CD4-positive, alpha-beta memory T cell (primary cell): ENCODE measurements at places on chromosomes 3 and 15. TPM values are rescaled to one million over a fixed set of nuclear protein-coding genes. Genes with fewer than 3 reads are reported as not detected.

GRCh38 chr3:23704298-23704697, 101.5 kb upstream of the UBE2E1 start:
- H3K36me3 ChIP-seq, result no peaks in the 10 kb centered on the region
- H3K27ac ChIP-seq, result no peak overlapping the region
- no peak for DNase-seq
- H3K4me3 ChIP-seq, result no peak overlapping the region

DNA sequence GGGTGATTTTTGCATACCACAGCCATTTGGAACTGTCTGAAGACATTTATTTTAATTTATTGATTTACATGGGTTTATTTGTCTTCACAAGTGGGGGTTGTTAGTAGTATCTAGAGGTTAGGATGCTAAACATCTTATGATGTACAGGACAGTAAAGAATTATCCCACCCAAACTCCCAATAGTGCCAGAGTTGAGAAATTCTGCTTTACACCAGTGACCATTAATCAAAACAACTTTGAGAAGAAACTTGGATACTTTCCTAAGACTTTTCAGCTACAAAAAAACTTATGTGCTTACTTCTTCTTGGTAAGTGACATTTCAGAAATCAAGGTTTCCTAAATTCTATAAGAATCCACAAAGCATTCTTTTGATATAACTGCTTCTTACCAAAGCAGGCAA, 156.7 kb downstream of the SUCLG2 start:
- H3K27me3 ChIP-seq, result no peaks in the 10 kb centered on the region
- DNase-seq, result no peak
- H3K4me1 ChIP-seq, result no peaks in the 10 kb centered on the region
- no peak overlapping the region for H3K27ac ChIP-seq

DNA sequence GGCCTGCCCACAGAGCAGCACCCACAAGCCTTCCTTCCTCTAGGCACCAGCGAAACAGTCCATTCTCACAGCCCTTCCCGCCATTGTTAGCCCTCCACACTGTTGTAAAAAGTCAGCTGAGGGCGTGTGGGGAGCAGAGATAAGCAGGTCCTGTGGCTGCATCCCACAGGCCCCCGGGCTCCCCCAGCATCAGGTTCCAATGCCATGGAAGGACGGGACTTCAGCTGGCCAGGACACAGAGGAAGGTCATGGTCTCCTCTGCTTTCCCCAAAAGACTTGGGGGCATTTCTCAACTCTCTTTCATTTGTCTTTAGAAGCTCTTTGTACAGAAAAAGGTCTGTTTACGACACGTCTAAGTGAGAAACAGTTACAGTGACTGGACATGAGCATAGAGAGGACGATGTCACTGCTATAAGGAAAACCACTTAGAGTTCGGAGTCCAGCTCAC, 85.2 kb upstream of the HERC1 start:
- no peak overlapping the region for H3K27ac ChIP-seq
- H3K27me3 ChIP-seq, result no peaks in the 10 kb centered on the region
- no peak for DNase-seq
- H3K36me3 ChIP-seq, result no peaks in the 10 kb centered on the region
- no peak overlapping the region for H3K4me3 ChIP-seq

- no peak overlapping the region for H3K4me3 ChIP-seq
- H3K27me3 ChIP-seq, result no peaks in the 10 kb centered on the region
- no peaks in the 10 kb centered on the region for H3K36me3 ChIP-seq
- no peak overlapping the region for H3K27ac ChIP-seq
Observed at GRCh38 chr3:157501863-157502262, 1.4 kb downstream of the VEPH1 start.

- H3K27ac ChIP-seq, result no peak overlapping the region
- H3K27me3 ChIP-seq, result no peaks in the 10 kb centered on the region
- DNase-seq, result no peak
- H3K4me3 ChIP-seq, result no peak overlapping the region
- no peaks in the 10 kb centered on the region for H3K4me1 ChIP-seq
Observed at GRCh38 chr15:29377161-29377560, 107.5 kb upstream of the NSMCE3 start.

DNA sequence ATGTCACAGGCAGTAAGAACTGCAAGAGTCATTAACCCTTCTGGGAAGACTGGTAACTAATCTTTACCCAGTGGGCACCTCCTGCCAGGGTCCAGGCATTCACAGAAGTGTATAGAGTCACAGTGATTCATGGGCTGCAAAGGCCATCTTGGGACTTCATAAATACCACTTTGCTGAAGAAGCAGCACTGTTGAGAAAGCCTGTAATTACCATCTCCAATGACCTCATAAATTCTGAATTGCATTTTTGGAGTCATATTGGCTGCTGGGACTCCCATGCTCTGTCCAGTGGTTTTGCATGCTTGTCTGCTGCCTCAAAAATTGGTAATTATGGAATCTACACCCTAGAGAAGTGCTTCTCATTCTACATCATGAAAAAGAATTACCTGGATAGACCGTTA, 837.2 kb downstream of the NTRK3 start:
- H3K4me3 ChIP-seq, result no peak overlapping the region
- no peak for DNase-seq
- H3K4me1 ChIP-seq, result no peaks in the 10 kb centered on the region
- no peak overlapping the region for H3K27ac ChIP-seq
- no peaks in the 10 kb centered on the region for H3K27me3 ChIP-seq

GRCh38 chr15:59696332-59696731, 7.2 kb upstream of the BNIP2 start:
- no peaks in the 10 kb centered on the region for H3K36me3 ChIP-seq
- no peak for DNase-seq
- H3K4me1 ChIP-seq, result no peaks in the 10 kb centered on the region

- H3K36me3 ChIP-seq, result no peaks in the 10 kb centered on the region
- no peak overlapping the region for H3K4me3 ChIP-seq
- no peak for DNase-seq
Observed at GRCh38 chr3:128461731-128462130, 5.0 kb downstream of the DNAJB8 start.

DNA sequence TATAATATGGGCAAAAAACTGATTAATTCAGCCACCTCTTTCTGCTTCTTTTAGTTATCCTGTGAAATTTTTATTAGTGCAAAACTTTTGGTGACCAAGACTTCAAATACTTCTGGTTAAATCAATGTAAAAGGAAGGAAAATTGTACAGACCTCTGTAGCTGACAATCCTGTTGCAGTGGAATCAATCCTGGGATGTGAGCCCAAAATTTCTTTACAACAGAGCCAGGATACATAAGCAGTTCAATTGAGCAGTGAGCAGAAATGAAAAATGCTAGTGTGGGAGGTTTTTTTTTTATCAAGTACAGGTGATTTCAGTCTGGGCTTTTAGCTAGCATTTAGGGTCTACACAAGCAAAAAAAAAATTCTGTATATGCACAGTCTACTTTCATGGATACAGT, 398.0 kb downstream of the OTOL1 start:
- H3K4me3 ChIP-seq, result no peak overlapping the region
- H3K36me3 ChIP-seq, result no peaks in the 10 kb centered on the region
- H3K27ac ChIP-seq, result no peak overlapping the region

DNA sequence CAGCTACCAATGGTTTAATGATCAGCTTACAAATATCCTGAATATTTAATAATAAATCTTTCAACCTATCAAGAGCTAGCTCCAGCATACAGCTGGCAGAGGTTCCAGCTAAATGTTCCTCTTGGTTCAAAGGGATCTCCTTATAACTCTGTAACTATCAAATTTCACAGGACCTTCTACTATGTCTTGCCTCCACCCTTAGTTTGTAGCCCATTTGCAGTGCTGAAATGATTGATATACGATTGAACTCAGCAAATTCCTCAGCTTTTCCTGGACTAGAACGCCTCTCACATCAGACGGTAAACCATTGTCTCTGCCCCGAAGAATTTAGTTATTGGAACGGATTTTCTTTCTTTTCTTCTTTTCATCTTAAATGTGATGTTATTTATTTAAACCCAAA, 41.5 kb downstream of the CD200R1L start:
- peaks cover 46% of the 10 kb centered on the region for H3K4me1 ChIP-seq
- no peak for DNase-seq
- H3K27me3 ChIP-seq, result no peaks in the 10 kb centered on the region
- H3K36me3 ChIP-seq, result no peaks in the 10 kb centered on the region
- H3K27ac ChIP-seq, result no peak overlapping the region
- no peak overlapping the region for H3K4me3 ChIP-seq

- H3K4me1 ChIP-seq, result no peaks in the 10 kb centered on the region
- no peak overlapping the region for H3K27ac ChIP-seq
Observed at GRCh38 chr3:136584728-136585127, 167.4 kb downstream of the STAG1 start.

DNA sequence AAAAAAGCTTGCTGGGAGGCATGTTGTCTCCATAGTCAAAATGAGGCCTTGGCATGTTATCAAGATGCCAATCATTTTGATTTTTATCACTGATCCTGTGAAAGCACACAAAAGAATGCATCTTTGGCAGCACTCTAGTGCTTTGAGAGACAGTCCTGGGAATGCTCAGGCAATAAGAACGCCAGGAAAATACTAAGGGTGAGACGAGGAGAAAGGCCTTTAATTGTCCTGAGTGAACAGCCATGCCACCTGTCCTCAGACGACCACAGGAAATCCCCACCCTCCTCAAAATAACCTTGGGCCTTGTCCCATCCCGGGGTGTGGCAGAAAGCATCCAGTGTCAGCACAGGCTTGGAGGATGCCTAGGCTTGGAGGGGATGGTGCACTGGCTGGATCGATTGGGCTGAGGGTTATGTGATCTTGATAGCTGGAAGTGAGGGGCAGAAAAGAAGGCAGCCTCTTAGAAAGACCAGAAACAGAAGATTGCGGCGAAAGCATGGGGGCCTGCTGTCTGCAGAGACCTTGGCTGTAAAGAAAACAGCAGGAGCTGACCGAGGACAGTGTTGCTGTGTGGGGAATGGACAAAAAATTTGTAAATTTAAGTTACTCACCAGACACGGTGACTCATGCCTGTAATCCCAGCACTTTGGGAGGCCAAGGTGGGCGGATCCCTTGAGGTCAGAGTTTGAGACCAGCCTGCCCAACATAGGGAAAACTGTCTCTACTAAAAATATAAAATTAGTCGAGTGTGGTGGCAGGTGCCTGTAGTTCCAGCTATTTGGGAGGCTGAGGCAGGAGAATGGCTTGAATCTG, 7.3 kb downstream of the TMEM158 start:
- H3K4me1 ChIP-seq, result no peaks in the 10 kb centered on the region
- H3K27me3 ChIP-seq, result peaks cover 7% of the 10 kb centered on the region
- H3K4me3 ChIP-seq, result no peak overlapping the region
- no peak overlapping the region for H3K27ac ChIP-seq
- H3K36me3 ChIP-seq, result no peaks in the 10 kb centered on the region

DNA sequence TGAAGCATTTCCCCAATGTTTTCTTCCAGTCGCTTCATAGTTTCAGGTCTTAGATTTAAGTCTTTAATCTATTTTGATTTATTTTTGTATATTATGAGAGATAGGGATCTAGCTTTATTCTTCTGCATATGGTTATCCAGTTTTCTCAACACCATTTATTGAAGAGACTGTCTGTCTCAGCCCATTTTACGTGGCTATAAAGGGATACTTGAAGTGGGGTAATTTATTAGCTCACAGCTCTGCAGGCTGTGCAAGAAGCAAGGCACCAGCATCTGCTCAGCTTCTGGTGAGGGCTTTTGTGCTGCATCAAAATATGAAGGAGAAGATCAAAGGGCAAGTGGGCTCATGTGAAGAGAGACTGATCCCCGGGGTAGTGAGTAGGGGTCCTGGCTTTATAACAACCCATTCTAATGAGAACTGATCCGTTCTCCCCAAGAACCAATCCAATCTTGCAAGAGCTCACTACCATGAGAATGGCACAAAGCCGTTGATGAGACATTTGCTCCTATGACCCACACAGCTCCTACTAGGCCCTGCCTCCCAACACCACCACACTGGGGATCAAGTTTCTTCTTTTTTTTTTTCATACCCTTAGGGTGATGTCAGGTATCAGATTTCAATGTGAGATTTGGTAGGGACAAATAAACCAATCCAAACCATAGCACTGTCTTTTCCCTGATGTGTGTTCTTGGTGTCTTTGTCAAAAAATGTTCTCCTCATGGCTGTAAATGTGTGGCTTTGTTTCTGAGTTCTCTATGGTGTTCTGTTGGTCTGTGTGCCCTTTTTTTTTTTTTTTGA, 63.2 kb downstream of the IQGAP1 start:
- H3K27me3 ChIP-seq, result no peaks in the 10 kb centered on the region
- DNase-seq, result no peak
- no peak overlapping the region for H3K27ac ChIP-seq
- no peak overlapping the region for H3K4me3 ChIP-seq
- no peaks in the 10 kb centered on the region for H3K4me1 ChIP-seq

DNA sequence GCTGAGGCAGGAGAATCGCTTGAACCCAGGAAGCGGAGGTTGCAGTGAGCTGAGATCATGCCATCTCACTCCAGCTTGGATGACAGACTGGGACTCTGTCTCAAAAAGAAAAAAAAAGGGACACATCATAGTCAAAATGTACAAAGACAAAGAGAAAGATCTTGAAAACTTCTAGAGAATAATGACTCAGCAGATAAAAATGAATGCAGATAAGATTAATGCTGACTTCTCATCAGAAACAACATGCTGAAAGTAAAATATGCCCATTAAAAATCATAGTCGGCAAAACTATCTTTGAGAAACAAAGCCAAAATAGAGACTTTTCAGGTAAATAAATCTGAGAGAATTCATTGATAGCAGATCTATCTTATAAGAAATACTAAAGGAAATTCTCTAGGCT, 271.1 kb upstream of the GPR149 start:
- H3K27ac ChIP-seq, result no peak overlapping the region
- no peak for DNase-seq
- H3K4me1 ChIP-seq, result no peaks in the 10 kb centered on the region
- no peak overlapping the region for H3K4me3 ChIP-seq
- H3K27me3 ChIP-seq, result no peaks in the 10 kb centered on the region

DNA sequence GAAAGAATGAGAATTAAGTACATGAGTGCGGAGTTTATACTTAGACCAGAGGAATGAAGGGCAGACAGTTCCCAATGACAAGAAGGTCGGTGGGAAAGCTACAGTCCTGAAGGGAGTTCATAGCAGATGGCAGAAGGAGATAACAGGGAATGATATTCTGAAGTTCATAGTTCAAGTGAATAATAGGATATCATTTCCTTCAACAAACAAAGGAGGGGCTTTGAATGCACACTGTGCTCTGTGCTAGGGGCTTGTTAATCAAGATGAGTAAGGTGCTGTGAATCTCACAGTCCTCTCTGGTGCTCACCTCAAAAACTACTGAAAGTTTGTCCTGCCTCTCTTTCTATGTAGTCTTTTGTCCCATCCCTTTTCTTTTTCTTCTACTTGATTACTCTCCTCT, 41.9 kb downstream of the SIDT1 start:
- H3K27me3 ChIP-seq, result no peaks in the 10 kb centered on the region
- H3K4me1 ChIP-seq, result no peaks in the 10 kb centered on the region
- H3K27ac ChIP-seq, result no peak overlapping the region
- DNase-seq, result no peak
- no peak overlapping the region for H3K4me3 ChIP-seq
- peaks cover 4% of the 10 kb centered on the region for H3K36me3 ChIP-seq

The SIDT1 gene
- 56.1 TPM for total RNA-seq
